ENCODE measurements at places on chromosomes 11 and 22.

DNA sequence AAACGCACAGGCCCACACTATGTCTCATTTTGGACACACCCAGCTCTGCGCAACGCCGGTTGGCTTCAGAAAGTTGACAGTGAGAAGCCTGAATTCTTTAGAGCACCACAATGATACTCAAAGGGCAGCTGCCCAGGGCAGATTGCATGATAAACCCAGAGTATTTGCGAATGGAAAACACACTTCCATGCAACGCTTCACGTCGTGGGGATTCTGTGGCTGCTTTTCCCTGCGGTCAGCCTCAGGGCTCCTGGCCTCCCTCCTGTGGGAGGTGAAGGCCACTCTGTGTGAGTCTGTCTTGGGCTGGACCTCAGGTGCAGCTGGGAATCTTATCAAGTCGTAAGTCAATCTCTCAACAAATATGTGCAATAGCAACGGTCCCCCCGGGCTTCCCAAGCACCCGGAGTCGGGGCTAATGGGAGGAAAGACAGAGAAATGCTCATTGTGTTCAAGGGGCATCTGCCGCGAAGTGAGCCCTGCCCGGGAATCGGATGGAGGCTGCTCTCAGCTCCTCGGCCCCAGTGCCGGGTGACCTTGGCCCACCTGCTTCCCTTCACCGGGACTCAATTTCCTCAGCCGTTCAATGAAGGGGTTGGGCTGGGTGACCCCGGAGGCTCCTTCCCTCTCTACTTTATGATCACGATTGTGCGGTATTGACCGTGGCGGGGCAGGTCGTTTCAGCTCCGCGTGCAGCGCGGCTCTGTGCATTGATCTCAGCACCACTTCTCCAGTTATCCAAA lies 623.6 kb downstream of the BRD1 start:
- DNase-seq: no peak

- no peak for DNase-seq
These were observed 16.6 kb upstream of the ARHGAP8 start for GRCh38 chr22:44735518-44736428.

DNA sequence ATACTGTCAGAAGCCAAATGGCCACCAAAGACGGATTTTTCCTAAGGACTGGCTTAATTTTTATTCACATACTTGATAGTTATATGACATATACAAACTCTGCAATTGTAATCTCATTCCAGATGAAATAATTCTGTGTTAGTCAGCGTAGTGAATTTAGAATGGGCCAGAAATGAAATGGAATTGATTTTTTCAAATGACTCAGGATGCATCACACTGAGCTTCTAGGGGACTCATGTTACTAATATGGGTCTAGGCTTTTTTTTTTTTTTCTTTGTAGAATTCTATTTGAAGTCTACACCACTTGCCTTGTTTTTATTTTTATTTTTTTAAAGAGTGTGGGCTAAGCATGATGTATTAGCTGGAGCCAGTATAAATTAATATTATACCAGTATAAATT lies 62.7 kb downstream of the SPECC1L start:
- no peak for DNase-seq

GRCh38 chr22:22123118-22123959 lies 121.2 kb upstream of the VPREB1 start:
- DNase-seq: no peak

GRCh38 chr22:39900306-39901227 lies at the start of gene GRAP2:
Gene GRAP2 (plus strand): TSS chr22:39901084. CDS start chr22:39947107, 46,023 bp downstream.
- DNase-seq: no peak

- no peak for DNase-seq
These were observed 14.7 kb upstream of the TAB1 start for GRCh38 chr22:39384750-39385480.

- DNase-seq: no peak
These were observed 11.7 kb upstream of the PATL1 start for GRCh38 chr11:59680287-59681154.

DNA sequence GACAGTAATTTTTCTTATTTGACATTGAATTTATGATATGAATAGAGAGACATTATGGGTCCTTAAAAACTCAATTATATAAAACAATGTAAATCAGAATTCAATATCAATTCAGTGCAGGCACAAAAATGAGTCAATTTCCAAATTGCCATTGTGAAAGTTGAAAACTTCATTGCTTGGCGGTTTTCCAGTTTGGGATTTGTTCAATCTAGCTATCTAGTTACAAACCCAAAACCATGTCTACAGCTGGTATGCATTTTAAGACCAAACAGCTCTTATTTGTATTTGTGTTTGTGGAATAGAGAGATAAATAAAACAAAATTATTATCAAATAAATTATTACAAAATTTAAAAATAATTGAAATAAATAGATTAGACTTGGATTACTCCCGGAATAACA lies 1206.6 kb upstream of the RAG2 start:
- no peak for DNase-seq

GRCh38 chr22:26259510-26259909 lies 90.2 kb downstream of the SEZ6L start:
- no peak for DNase-seq

DNA sequence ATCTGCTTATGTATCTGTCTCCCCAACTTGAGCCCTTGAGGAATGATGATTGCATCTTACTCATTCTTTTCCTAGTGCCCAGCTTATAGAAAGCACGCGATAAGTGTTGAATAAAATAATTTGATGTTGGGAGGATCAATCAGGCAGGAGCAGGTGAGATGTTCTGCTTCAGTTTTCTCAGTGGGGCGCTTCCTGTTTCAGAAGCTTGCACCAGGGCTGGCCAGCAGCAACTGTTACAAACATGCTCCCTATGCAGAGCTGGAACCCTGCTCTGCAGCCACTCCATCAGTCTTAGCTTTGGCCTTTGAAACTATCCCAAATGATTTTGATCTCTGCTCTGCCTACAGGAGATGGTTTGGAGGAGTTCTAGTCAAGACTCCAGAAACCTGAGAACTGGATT lies 3.9 kb downstream of the ENDOD1 start:
- no peak for DNase-seq

DNA sequence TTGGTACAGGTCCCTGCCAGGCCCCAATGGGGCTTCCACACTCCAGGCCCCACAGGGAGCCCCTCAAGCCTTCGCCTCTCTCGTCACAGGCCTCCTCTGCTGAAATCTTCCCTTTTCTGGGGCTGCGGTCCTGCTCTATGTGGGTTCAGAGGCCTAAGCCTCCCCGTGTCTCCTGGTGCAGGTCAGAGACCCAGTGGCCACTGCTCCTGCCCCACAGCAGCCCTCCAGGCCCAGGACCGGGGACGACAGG lies 5.9 kb upstream of the IFITM3 start:
- DNase-seq: no peak

DNA sequence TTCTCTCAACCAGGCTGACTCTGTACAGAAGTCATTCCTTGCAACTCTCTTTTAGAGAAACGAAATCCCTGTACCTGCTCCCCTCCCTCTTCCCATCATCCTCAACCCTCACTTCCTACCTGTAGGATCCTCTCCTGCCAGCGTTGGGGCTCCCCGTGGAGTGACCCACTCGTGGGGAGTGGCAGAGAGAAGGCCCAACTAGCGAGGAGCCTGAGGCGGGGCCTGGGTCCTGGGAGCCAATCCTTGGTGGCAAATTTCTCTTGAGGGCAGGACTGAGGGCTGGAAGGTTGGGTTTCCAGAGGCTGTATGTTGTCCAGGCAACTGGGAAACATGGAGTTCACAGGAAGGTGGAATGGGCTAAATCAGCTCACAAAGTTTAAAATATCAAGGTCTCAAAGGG lies 10.4 kb downstream of the NHERF4 start:
- no peak for DNase-seq

- no peak for DNase-seq
These were observed 30.8 kb downstream of the EXT2 start for GRCh38 chr11:44126304-44126703.

DNA sequence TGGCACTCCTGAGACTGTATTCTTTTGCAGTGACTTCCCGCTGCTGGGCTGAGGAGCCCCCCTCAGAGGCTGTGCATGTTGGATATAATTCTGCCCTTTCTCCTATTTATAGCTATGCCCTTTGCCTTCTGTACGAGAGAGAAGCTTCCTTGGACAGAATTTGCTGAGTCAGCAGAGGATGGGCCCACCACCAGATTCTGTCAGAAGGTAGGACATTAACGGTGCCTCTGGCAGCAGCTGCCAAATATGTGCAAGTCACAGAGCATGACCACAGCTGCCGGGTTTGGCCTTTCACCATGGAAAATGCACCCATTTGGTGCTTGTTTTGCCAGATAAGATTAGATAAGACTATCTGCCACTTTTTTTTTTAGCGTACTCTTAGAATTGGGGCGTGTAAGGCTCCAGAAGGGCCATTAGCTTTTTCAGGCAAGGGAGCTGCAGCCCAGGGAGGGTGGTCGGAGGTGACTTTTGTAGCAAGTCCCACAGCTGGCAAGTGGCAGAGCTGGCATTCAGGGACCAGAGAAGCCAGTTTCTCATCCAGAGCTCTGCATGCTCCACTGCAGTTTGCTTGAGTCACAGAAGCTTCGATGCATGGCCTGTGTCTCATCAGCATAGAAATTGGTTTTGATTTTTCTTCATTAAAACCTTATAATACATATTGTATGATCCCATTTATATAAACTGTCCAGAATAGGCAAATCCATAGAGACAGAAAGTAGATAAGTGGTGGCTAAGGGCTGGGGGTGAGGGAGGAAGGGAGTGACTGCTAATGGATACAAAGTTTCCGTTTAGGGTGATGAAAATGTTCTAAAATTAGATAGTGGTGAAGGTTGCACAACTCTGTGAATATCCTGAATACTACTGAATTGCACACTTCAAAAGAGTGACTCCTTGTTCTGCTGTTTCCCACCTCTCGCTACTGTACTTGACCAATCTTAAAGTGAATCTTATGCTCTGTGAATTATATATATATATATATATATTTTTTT lies 15.8 kb downstream of the UPB1 start:
- no peak for DNase-seq

DNA sequence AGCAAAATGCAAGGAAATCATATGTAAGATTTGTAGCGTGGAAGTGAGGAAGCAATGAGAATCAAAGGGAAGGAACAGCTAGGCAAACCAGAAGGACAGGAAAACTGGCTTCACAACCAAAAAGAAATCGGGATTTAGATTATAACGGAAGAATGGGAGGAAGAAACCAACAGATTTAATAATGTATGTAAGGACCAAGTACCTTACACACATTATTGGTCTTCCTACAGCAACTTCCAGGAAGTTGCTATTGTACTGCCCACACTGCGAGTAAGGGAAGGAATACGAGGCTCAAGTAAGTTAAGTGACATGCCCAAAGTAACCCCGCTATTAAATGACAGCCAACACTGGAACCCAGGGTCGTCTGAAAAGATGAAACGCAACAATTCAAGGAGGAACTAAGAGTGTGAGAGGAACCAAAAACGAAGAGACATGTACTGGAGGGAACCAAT lies 473 bp downstream of the TXN2 start:
- no peak for DNase-seq

DNA sequence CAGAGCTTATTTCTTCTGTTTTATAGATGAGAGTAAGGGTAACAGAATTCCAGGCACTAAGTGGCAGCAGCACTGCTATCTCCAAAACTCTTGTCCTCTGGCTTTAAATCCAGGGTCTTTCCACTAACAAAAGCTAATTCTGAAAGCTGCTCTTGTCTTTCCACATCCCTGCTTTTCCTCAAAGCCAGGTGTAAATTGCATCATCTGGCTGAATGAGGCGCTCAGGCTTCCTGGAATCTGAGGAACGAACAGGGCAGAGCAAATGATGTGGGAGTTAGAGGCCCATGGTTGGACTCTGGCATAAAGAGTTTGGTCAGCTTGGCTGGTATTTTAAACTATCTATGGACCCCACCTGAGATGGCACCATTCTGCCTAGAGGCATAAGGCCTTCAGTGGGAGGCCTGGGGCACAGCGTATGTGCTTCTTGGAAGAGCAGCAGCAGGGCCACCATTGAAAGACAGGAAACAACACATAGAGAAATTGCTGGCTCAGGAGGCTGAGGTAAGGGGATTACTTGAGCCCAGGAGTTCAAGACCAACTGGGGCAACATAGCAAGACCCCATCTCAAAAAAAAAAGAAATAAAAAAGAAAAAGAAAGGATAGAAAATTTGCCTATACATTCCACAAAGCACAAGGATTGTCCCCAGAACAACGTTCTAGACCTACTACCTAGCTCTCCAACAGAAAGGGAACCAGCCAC lies 1.9 kb downstream of the KCNJ5 start:
- DNase-seq: no peak

DNA sequence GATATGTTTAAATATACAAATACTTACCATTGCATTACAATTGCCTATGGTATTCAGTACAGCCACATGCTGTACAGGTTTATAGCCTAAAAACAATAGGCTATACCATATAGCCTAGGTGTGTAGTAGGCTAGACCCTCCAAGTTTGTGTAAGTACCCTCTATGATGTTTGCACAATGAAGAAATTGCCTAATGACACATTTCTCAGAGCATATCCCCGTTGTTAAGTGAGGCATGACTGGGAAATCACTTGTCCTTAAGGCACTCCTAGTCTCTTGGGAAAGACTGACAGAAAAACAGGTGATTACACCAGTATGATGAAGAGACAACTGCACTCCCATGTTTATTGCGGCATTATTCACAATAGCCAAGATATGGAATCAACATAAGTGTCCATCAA lies 187.2 kb downstream of the SPON1 start:
- no peak for DNase-seq

All from NCI-H1436 treated with DMSO at 0.1 percent for 48 hours (cell line).